ENCODE measurements at places on chromosomes 11 and 22.

DNA sequence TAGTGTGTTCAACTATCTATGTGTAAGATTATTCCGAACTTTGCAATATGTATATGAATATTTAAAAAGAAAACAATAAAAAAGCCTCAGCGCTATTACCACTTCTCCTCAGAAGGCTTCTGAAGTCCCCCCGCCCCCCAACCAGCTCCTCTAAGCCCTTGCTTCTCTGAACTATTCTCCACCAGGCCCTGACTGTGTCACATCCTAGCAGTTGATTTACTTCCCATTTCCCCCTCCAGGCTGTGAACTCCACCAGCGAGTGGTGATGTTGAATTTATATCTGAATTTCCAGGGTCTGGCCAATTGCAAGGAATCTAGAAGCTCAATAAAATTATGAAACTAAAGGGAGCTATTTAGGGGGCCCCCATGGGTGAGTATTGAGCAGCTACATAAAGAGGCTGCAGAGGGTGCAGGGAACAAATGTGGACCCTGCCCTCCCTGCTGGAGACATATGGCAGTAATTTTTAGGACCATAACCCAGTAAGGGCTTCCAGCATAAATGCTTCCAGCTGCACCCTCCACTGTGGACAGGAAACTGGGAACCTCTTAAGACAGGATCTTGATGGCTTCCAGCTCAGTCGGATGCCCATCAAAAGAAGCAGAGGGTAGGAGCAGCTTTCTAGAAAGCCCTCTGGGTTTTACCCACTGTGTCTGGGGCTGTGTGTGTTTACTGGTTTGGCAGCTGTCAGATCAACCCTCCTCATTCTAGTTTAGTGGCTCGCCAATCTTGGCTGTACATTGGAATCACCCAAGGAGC lies 81.4 kb downstream of the TIMP3 start:
- no peak for DNase-seq

DNA sequence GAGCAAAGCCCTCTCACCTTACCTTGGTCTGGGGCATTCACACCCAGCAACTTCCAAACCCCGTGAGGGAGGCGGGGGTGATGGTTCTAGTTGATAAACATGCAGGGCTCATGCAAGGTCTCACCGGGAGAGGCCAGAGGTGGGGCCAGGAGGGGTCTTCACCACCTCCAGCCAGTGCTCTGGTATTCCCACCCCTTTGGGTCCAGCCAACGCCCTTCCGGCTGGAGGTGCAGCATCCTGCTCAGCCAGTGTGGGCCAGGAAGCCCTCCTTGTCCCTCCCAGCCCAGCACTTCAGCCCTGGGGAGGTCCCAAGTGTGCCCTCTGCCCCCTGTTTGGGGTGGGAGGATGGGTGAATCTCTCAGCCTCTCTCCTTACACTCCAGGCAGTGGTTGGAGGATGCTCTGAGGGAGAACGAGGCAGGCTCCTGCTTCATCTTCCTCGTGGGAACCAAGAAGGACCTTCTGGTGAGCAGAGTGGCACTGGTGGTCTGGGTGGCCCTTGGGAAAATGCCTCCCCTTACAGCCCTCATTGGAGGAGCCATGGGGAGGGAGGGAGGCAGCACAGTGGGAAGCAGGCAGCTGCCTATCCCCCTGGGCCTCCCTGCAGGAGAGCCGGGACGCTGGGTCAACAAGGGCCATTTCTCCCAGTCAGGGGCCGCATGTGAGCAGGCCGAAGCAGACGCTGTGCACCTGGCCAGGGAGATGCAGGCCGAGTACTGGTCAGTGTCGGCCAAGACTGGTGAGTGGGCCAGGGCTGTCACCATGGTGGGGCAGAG lies 13.4 kb downstream of the RAB36 start:
- no peak for DNase-seq

DNA sequence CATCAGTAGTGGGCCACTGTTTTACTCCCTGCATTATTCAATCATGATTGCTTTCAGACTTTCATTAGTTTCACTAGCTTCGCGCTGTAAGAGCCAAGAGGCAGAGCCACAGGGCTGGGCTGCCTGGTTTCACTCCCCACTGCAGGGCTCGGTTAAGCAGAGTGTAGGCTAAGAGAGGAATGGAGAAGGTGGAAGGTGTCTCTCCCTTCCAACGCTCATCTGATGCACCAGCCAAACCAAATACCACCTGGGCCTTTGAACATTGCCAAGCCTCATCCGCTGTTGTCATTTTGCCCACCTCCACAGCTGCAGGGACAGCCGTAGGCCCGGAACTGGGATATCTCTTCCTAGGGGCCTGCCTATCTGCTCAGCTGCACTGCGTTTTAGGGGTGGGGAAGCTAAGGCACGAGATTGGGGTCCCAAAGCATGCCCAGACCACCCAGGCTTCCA lies 480 bp upstream of the SMARCB1 start:
- no peak for DNase-seq

- no peak for DNase-seq
These were observed 15.3 kb downstream of the BPIFC start for GRCh38 chr22:32448980-32449379.

DNA sequence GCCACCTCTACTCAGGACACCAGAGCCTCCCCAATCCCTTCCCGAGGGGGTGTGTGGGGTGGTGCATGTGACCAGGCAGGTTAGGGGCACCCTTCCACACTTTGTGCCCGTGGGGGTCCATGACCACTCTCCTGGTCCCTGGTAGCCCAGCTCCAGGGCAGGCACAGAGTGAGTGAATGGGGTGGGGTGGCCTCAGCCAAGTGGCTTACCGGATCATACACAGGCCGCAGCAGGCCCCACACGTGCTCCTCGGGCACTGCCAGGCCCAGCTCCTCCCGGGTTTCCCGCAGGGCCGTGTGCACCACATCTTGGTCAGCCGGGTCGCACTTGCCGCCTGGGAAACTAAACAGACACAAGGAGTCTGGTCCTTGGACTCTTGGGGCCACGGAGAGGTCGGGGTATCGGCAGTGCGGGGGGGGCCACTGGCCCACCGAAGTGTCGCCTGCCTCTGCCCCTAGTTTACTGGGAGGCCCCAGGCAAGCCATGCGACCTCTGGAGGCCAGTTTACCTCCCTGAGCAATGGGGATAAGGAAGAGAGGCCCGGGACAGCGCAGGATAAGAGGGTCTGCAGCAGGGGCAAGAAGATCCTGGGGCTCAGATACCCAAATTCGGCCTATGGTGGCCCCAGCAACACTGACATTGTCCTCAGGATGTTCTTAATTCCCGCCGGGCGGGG lies 889 bp downstream of the NUDT8 start:
- DNase-seq, result no peak

GRCh38 chr11:58060939-58061672 lies 30.4 kb downstream of the OR6Q1 start:
- no peak for DNase-seq

- DNase-seq, result peak; percentile 64
These were observed 9.1 kb upstream of the MN1 start for GRCh38 chr22:27810609-27811151.

GRCh38 chr11:12121011-12121410 lies 10.6 kb downstream of the MICAL2 start:
- no peak for DNase-seq

DNA sequence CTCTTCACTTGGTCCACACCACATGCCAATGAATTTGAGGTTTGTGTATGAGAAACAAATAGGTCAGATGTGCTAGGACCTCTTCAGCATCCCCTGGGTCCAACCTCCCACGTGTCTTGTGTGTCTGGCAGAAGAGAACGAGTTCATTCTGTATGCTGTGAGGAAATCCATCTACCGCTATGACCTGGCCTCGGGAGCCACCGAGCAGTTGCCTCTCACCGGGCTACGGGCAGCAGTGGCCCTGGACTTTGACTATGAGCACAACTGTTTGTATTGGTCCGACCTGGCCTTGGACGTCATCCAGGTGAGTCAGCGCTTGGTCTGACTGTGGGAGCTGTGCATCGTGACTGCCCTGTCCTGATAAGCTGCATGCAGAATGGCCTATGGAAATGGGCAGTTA lies 101.0 kb upstream of the SORL1-AS1 start:
- DNase-seq, result no peak

DNA sequence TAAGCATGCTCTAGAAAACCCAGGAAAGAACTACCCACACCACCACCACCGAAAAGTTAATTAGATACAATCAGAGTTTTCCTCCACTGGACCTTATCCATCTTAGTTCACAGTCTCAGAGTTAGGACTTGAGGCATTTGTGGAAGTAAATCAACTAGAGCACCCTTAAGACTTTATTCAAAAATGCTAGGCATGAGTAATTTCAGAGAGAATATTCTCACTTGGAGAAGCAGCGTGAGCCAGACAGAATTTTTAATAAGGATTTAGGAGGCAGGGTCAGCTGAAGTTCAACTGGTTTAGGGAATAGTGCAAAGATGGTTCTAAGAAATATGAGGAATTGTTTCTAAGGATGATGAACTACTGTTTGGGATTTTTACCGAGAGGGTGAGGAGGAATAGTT lies 1.2 kb upstream of the OLFML1 start:
- no peak for DNase-seq

GRCh38 chr11:34030382-34030781 lies 21.1 kb upstream of the CAPRIN1 start:
- DNase-seq, result no peak

All from AG09319 (cell line).